ENCODE measurements at places on chromosomes 1 and 21.
A peak's percentile ranks its signal among the peaks of the same experiment; 100 is the strongest.

DNA sequence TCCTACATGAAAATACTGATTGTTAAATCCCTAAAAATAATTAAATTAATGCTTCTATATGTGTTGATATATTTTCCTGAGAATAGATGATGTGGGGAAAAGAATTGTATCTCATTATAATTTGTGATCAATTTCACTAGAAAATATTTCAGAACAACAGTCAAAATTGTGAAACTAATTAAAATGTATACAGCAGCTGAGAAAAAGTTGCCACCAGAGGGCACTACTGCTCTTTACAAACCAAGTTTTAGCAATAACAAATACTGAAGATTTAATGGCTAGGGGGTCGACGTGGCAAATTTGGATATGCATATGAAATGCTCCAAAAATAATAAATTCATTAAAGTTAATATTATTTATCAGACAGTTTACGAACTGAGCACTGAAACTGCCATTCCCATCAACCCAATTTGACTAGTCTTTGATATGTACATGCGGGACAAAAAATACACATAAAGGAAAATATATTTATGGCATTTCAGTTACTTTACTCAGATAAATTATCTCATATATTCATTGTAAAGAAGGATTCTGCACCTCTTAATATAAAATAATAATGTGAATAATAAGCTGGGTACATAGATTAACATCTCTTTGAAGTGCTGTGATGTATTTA is 96.3 kb upstream of the TMPRSS15 start:
- DNase-seq: no peak

- DNase-seq: peak; percentile 19
Observed at GRCh38 chr1:233240829-233241682, 54.5 kb downstream of the PCNX2 start.

- DNase-seq: no peak
Observed at GRCh38 chr1:235954306-235955283, 87.9 kb upstream of the LYST start.

DNA sequence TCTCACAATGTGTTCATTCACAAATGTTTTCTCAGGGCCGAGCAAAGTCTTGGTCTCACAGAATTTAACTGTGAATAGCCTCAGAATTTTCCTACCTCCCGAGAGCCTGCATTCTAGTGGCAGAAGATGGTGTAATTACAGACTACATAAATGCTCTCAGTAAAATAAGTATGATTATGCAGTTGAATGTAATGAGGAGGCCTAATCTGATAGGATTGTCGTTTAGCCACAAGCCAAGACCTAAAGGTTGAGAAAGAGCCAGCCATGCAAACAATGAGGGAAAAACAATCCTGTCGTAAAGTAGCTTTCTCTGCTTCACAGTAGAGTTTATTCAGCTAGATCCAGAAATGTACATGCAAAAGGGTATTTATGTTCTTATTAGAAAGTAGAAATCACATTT is 607.8 kb upstream of the B3GALT2 start:
- no peak for DNase-seq

GRCh38 chr1:117371441-117372151 is 4.3 kb downstream of the MAN1A2 start:
- DNase-seq: no peak

DNA sequence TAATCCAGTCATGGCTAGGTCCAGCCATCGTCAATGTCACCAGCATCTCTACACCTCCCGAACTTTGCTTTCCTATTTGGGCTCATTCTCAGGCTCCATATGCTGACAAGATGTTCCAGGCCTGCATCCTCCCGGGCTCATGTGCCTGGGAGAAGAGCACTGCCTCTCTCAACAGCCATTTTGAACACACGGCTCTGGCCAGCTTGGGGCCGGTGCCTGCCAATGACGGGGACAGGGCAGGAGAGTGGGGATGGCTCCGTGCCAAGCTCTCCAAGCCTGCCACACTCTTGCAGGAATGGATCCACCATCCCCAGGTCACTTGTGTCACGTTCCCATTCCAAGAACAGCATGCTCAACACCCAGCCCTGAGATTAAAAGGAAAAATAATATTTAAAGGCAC is 61.4 kb upstream of the PAX7 start:
- DNase-seq: peak; percentile 6

- no peak for DNase-seq
Observed at GRCh38 chr1:113929750-113930498, 800 bp downstream of the HIPK1 start.

DNA sequence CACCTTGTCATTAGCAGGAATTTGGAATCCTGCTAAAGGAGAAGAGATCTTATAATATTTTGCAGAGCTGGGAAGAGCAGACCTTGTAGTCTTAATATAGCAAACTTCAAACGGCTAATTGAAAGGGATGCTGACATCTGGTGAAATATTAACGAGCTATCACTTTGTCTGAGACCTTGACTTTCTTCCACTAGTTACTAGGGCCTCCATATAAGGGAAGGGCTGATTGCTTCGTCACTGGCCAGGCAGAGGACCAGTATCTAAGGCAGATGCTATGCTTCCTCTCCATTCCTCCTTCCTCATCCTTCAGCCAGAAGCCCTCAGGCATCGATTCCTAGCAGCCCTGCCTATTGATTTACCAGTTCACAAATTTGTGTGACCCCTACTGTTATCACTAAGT is 6.0 kb upstream of the VTCN1 start:
- no peak for DNase-seq

GRCh38 chr1:78165816-78166215 is 120.0 kb downstream of the GIPC2 start:
- no peak for DNase-seq

DNA sequence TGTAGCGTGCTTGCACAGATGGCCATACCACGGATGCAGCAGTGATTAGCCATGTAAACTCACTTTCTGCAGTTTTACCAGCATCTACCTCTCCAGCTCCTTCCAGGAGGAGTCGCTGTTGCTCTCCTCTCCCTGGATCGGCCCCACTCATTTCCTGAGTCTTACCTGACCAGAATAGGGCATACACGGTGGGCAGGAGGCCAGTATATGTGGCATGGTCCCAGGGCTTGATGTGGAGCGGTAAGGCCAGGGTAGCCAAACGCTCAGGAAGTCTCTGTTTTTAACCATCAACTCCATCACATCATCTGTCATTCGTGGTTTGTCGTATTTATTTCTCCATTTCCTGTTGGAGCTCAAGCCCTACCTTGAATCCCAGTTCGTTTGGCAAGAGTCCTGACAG is 163.4 kb upstream of the USP24 start:
- peak; percentile 90 for DNase-seq

- peak; percentile 1 for DNase-seq
Observed at GRCh38 chr1:152110860-152111514, 4.3 kb downstream of the TCHH start.

DNA sequence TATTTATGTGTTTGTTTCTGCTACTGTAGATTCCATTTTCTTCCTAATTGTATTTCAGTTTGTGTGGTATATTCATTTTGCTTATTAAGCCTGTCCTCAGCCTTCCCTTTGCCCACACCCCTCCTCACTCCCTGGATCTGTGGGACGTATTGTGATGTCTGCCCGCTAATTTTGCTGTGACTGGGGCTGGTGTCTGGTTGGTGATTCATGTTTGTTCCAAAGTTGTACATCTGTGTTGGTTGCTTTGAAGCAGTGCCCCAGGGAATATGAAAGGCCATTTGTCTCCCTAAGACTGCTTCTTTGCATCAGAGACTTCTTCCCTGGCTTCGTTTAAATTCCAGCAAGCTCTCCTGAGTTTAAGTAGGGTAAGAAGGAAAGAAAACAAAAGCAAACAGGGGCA is 289.5 kb upstream of the SGIP1 start:
- no peak for DNase-seq

- no peak for DNase-seq
Observed at GRCh38 chr1:82612986-82613385, 812.3 kb downstream of the ADGRL2 start.

DNA sequence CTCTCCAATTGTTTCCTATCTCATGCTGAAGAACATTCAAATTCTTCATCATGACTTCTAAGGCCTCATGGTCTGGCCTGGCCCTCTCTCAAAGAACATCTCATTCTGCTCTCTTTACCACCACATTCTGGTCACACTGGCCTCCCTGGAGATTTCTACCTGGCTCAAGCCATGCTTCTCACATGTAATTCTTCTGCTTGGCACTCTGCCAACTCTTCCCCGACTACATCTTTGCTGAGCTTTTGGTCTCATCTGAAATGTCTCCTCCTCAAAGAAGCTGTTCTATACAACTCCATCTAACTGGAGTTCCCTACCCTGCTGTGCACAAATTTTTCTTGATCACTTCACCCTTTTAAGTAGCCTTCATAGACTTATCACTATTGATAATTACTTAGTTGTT is 1.4 kb upstream of the TBX19 start:
- no peak for DNase-seq

GRCh38 chr1:20234788-20235535 is 48.6 kb upstream of the PLA2G2C start:
- DNase-seq: no peak

GRCh38 chr1:84086189-84086588 is 57.9 kb upstream of the PRKACB start:
- no peak for DNase-seq

DNA sequence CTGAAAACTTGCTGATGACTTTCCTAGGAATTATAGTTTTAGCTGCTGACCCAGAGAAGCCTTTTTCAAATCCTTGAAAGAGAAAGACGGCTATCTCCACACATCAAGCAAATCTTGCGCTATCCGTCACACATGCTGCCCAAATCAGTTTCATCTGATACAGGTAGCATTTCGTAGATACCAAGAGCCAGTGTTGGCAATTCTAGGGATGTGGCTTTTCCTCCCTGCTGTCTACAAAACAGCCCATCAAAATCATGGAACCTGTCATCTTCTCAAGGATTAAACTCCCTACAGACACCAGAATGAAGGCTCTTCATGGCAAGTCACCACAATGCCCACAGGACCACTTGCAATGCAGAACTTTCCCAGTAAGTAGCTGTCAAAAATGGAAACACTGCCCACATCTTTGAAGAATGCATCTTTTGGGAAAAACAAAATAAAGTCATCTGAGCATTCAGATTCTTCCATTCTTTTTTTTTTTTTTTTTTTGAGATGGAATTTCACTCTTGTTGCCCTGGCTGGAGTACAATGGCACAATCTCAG is 10.4 kb downstream of the STX6 start:
- no peak for DNase-seq

DNA sequence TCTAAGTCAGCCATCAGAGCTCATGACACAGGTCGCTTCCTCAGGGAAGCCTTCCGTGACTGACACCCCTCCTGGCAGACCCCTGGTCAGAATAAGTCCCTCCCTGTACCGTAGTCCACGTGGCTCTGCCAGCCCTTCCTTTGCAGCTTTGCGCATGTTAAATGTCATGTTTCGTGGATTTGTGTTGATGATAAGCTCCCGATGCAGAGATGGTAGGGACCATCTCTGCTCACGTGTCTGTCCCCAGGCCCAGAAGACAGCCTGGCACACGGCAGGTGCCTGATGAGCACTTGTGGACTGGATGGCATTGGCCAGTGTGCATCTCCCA is 75.9 kb downstream of the DHRS3 start:
- no peak for DNase-seq

- DNase-seq: no peak
Observed at GRCh38 chr1:101253976-101254674, 17.3 kb downstream of the S1PR1 start.

- DNase-seq: no peak
Observed at GRCh38 chr1:30047576-30047975, 675.8 kb downstream of the MATN1 start.
